ENCODE measurements at places on chromosomes 3 and 15. TPM values are rescaled to one million over a fixed set of nuclear protein-coding genes. Genes with fewer than 3 reads are reported as not detected.

Gene DCBLD2
- 121 TPM for total RNA-seq

Gene CKMT1A
- total RNA-seq: not detected

Gene CLEC3B
- total RNA-seq: 2.6 TPM

Gene LZTFL1
- 14.7 TPM for total RNA-seq

Gene TMEM40
- total RNA-seq: not detected

Gene CPA3
- total RNA-seq: 0.98 TPM

Gene UTS2B
- total RNA-seq: 0.38 TPM

Gene ISLR
- total RNA-seq: 0.76 TPM

Gene NR2F2
- 36.9 TPM for total RNA-seq

Gene CYP1A2
- not detected for total RNA-seq

Gene GOLGA8G
- not detected for total RNA-seq

Gene NANOGP8
- total RNA-seq: 0.38 TPM

Gene CNTN4
- 0.33 TPM for total RNA-seq

Gene BUB1B
- 14.0 TPM for total RNA-seq

Gene AGBL1
- total RNA-seq: under 0.01 TPM

Gene ADAMTS7
- total RNA-seq: 40.9 TPM

Gene SCG3
- not detected for total RNA-seq

Gene HES1
- total RNA-seq: 64.3 TPM

Gene HDAC11
- total RNA-seq: 7.8 TPM

Gene POPDC2
- 0.48 TPM for total RNA-seq

Gene ATOSA
- total RNA-seq: 44.7 TPM

Gene RARRES1
- total RNA-seq: 1.3 TPM

Gene PRR20G
- not detected for total RNA-seq

Gene CASR
- under 0.01 TPM for total RNA-seq

Gene FBN1
- total RNA-seq: 127 TPM

Gene SPATA12
- 0.33 TPM for total RNA-seq

Gene VPS13C
- total RNA-seq: 107 TPM

Gene ACKR4
- 2.9 TPM for total RNA-seq

Gene CRBN
- total RNA-seq: 78.6 TPM

Gene DPPA2
- not detected for total RNA-seq

Gene MNS1
- total RNA-seq: 0.48 TPM

Gene RBP2
- total RNA-seq: not detected

Gene LMAN1L
- total RNA-seq: not detected

Gene EIF1B
- total RNA-seq: 20.1 TPM

Gene ZNF620
- total RNA-seq: 3.6 TPM

Gene RHOV
- under 0.01 TPM for total RNA-seq

Gene SLCO2A1
- 2.6 TPM for total RNA-seq

Gene RLBP1
- not detected for total RNA-seq

Measured in vein endothelial cell (primary cell).